ENCODE measurements at places on chromosomes 6 and 20.

- DNase-seq, result no peak
Measured at GRCh38 chr6:168540713-168541291, 99.8 kb downstream of the SMOC2 start.

- no peak for DNase-seq
Measured at GRCh38 chr6:37233541-37233940, 24.0 kb upstream of the TBC1D22B start.

DNA sequence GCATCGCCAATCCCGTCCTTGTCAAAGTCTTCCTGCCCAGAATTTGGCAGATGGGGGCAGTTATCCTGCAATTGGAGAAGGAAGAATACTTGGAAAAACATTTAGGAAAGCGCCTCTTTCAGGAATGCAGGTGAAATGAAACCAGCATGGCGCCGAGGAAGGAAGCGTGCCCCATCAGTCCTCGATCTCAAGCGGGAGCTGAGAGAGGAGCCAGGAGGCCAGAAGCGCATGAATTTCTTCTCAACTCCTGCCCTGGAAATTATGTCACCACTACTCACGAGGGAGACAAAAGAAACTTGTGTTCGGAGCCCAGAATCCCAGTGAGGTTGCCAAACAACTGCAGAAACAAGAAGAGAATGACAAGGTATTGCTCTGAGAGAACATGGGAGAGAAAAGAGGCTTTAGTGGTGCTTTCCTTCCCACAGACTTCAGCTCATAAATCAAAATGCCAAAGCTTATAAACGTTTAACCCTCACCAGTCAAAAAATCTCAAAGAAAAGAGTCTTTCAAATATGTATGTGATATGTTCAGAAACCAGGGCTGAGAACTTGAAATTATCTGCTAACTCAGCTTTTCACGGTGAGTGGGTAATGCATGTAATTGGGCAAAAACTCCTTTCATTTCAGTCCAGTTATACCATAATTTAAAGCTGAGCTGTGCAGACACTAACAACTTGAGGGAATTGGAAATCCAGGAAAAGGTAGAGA, 23.9 kb downstream of the THBS2 start:
- no peak for DNase-seq

DNA sequence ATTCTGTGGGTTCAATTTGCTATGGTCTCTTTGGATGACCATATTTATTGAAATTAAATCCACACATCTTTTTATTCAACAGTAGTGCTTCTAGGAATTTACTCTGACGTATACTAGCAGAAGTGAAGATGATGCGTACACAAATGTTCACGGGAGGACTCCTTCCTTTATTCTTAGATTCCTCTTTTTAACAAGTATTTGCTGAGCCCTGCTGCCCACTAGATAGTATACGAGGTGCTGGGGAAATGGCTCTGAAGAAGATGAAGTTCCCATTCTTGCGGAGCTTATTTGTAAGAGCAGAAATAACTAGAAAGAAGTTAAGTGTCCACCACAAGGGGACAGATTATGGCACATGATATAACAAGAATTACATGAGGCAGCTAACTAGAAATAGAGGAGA, 145.2 kb downstream of the DOK5 start:
- DNase-seq, result no peak

GRCh38 chr6:90369024-90369519, 72.4 kb upstream of the BACH2 start:
- DNase-seq, result peak; percentile 18

- DNase-seq, result no peak
Measured at GRCh38 chr20:6780433-6781190, 13.1 kb downstream of the BMP2 start.

- DNase-seq, result no peak
Measured at GRCh38 chr6:112153926-112154607, 66.7 kb downstream of the FAM229B start.
